Esophagus squamous epithelium (tissue), 5 donors: ENCODE measurements at places on chromosomes 7 and 10.

GRCh38 chr10:31782701-31783100, 145.9 kb downstream of the ARHGAP12 start:
- no peak for DNase-seq

GRCh38 chr10:43648398-43649184, at the start of gene ZNF32:
TSS of gene ZNF32 (minus strand) at chr10:43648881. CDS start at chr10:43646133, 2,748 bp downstream.
- peak; percentile 31 for DNase-seq

- no peak for DNase-seq
Measured at GRCh38 chr10:110681023-110681681, 37.0 kb downstream of the RBM20 start.

DNA sequence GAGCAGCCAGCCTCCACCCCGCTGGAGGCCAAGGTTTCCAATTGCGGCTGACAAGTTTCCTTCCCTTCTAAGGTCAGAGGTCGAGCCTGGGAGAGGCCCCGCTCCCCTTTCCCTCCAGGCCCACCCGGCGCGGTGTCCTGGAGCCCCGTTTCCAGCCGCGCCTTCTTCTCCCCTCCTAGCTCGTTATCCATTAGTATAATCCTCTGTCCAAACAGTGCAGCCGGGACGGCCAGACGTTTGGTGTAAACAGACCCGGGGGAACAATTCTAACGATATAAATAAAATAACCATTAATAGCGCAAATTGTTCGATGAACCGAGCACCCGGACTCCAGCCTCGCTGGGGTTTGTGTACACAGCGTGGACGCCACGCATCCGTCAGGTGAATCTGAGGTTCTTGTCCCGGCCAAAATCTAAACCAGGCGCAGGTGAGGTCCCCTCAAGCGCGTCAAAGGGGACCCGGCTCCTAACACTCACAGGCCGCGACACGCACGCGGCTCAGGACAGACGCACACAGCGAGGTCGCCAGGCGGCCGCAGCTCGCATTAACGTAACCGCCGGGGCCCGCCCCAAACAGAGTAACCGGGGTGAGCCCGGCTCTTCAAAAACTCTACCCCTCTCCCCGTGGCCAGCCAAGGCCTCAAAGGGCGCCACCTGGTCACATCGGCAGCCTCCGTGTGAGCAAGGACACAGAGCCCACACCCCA, 10.8 kb upstream of the NKX2-3 start:
- DNase-seq = no peak

- no peak for DNase-seq
Measured at GRCh38 chr10:119189811-119190282, 11.2 kb upstream of the PRDX3 start.

GRCh38 chr7:114175125-114175524, 239.5 kb upstream of the FOXP2 start:
- DNase-seq = no peak

DNA sequence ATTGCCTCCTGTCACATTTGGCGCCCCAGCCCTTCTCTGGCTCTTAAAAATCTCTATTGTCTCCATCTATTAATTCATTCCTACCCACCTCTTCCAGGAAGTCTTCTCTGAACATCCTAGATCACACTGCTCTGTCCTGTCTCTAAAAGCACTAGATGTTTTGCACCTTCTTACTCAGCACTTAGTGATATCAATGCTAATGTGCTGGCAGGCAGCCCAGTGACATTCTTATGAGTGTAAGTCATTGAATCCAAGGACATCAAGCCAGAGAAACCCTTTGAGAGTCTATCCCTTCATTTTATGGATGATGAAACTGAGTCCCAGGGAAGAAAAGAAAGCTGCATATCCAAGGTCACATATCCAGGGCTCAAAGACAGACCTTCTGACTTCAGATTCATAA, 48.3 kb upstream of the PAX2 start:
- DNase-seq = no peak

DNA sequence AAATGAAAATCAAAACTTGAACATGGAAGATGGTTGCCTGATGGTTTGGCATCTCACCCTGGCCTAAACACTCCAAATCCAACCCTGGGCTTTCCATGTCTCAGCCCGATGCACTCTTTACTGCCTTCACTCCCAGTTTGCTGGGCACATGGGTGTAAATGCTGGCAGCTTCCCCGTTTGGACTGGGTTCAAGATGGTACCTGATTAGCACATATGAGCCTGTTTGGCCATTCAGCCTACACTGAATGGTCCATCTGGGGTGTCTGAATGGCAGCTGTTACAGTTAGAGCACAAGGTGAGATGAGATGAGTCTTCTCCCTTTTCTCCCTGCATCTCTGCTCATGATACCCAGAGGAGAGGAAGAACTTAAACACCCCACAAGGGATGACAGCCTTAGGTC, 37.1 kb downstream of the ATXN7L1 start:
- no peak for DNase-seq

GRCh38 chr7:43880596-43880995, 11.3 kb upstream of the MRPS24 start:
- no peak for DNase-seq

DNA sequence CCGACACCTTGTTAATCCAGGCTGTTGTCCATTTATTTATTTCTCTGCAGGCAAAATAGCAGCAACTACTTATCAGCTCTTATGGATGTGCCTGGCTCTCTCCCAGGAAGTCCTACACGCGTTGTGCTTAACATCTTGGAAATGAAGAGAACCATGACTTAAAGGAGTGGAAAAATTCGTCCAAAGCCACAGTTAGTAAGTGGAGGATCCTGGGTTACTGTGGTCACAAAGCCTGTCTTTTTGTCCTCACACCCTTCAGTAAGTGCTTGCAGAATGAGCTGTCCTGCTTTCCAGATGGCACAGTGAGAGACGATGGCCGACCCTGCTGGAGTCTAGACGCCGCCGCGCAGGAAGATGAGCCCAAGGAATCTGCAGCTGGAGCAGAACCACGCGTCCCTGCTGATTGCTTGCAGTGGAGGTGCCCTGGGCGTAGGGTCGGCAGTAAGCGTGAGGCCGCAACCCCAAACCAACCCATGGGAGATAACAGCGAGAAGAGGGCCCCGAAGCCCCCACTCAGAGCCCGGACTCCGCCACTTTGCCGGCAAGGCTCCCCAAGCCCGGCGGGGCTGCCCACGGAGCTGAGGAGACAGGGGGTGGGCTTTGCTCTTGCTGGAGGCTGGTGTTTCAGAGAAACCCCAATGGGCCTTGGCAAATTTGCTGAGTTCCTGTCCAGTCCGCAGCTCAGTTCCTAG, 178.6 kb downstream of the CXCL12 start:
- no peak for DNase-seq

GRCh38 chr10:106982268-106982667, 182.2 kb downstream of the SORCS1 start:
- DNase-seq = no peak

GRCh38 chr7:153408360-153409335, 643.5 kb upstream of the DPP6 start:
- DNase-seq = no peak

GRCh38 chr10:89398003-89398749, 5.8 kb downstream of the IFIT1 start:
- DNase-seq = no peak
